ENCODE measurements at places on chromosomes 3 and 15.
A peak's percentile ranks its signal among the peaks of the same experiment; 100 is the strongest.

DNA sequence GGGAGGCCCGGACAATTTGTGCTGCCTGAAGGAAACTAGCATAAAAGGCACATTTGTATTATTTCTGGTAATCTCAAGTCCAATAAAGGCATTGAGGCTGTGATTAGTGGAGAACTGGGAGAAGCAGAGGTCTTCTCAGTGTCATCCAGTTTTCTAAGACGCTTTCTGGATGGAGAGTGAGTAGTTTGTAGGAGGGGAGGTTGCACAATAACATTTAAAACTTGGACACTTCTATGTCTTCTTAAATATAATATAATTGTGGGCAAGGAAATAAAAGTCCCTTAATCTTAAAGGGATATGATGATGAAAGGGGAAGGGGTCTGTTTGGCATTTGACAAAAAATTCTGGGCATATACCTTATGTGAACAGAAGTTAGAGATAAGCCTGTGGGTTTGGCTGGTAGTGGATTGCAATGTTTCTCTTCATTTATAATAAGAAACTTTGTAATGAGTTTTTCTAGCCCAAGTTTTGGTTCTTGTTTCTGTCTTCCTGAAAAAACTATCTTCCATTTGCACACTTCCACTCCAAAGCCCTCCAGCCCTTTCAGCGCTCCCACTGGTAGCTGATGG, 291.6 kb upstream of the TGFBR2 start:
- DNase-seq = no peak

- no peak for DNase-seq
These were observed 6.6 kb upstream of the RAF1 start for GRCh38 chr3:12670365-12671119.

DNA sequence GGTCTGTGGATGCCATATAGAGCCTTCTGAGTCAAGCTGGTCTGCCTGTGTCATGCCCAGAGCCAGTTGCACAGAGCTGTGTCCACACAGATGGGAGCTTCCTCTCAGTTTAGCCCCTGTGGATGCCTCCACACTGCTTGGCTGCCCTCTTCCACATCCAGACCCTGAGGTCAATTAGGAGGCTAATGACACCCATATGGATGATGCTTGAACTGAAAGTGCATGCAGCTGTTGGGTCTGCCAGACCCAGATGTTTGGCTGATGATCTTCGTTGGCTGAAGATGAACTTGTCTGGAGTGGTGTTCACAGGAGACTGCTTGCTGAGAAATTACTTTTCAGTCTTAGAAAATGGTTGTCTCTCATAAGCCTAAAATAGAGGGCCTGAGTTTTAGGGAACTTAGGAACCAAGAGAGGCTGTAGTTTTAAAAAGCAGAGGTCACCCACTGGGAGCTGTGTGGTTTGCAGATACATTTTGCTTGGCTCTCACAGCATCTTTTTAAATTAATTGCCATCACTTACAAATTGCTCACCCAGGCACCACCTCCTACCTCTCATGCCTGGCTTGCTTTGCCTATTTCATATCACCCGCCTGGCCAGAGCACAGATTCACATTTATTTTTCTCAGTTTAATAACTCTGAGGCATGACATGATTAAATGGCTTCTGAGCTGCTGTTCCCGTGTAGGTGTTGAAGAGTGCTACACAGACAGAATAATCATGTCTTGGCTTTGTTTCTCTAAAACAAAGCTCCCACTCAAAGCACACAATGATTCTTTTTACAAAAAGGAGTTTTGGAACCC, 176.1 kb downstream of the MINAR1 start:
- no peak for DNase-seq

GRCh38 chr3:65617209-65617608, 421.5 kb downstream of the MAGI1 start:
- no peak for DNase-seq

- peak; percentile 16 for DNase-seq
These were observed 106.3 kb downstream of the PLD1 start for GRCh38 chr3:171704002-171704401.

DNA sequence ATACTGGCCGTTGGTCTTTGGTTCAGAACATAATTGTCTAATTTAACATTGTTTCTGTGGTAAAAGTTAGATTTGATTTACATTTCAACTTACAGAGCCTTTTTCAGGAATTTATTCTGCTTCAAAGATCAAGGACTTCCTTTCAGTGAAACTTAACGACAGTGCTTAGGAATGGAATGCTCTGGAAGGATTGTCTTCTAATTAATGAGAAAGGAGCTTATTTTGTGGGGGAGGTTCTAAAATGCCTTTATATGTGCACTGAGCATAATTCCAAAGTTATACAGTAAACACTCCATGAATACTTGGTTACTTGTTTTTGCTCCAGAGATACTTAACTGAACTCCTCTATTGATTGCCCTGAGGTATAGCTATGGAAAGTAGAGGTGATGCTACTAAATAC, 75.7 kb downstream of the CACNA1D start:
- DNase-seq = no peak

GRCh38 chr3:181713676-181714612, 2.2 kb downstream of the SOX2 start:
- no peak for DNase-seq

GRCh38 chr3:110793611-110794010, 278.0 kb upstream of the NECTIN3 start:
- no peak for DNase-seq

GRCh38 chr15:22930782-22931484, 49.2 kb downstream of the CYFIP1 start:
- DNase-seq = no peak

DNA sequence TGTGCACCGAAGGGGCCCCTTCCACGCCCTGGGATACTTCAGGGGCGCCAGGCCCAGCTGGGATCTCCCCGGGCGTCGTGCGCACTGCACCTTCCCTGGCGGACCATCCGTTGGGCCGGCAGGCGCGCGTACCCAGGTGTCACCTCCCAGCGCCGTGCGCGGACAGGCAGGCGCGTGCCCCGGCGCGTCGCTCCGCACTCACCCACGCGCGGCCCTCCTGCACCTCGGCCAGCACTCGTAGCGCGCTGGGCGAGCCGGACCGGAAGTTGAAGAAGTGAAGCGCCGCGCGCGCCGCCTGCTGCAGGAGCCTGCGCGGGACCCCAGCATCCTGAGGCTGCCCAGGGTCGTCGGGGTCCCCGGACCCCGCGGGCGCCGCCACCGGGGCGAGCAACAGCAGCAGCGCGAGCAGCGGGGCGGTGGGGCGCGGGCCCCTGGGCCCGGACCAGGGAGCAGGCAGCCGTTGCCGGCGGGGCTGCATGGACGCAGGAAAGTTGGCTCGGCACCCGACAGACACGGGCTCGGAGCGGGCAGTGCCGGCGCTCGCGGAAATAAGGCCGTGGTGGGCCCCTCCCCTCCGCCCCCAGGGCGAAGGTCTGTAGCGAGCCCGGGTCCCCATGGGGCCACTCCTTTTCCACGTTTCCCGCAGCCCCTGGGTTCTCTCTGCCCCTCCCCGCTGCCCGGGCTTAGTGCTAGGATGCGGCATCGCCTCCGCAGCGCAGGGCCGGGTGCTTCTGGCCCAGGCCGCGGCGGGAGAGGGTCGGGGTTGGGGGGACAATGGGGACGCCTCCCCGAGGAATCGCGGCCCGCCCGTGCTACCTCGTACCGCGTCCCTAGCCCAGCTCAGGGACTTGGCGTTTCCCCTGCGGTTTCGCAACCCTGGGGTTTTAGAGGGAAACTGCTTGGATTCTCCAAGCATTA, at the start of gene RARRES1:
RARRES1 (minus strand) TSS at position 520 of the 918 bp plus-strand sequence; CDS start at position 478, 42 bp downstream.
- DNase-seq = peak; percentile 44

GRCh38 chr3:64238971-64239667, 13.9 kb upstream of the PRICKLE2 start:
- no peak for DNase-seq

DNA sequence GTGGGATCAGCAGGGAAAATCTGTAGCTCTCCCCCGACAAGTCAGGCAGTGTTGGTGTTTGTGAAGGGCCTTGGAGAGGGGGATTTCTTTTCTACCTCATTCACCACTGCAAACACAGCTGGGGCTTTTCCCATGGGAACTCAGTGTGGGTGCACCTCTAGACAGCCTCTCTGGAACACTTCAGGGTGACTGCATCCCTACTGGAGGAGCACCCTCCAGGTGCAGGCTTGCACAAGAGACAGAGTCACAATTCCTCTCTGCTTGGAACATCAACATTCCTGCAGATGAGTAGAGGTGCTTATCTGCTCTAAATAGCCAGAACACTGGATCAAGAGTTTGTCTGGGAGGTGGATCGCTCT, 72.7 kb upstream of the AKAP13 start:
- no peak for DNase-seq

DNA sequence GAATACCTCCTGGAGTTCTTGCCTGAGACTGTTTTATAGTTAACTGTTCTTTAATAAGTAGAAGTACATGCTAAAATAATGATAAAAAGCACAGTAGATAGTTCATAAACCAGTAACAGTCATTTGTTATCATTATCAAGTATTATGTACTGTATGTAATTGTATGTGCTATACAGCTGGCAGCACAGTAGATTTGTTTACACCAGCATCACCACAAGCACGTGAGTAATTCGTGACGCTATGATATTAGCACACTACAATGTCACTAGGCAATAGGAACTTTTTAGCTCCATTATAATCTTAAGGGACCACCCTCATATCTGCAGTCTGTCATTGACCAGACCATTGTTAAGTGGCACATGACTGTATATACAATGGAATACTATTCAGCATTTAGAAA, 534.7 kb downstream of the FHIT start:
- no peak for DNase-seq

- DNase-seq = no peak
These were observed 151.7 kb downstream of the CPNE4 start for GRCh38 chr3:131883086-131883485.

- no peak for DNase-seq
These were observed 42.9 kb downstream of the TNFAIP8L3 start for GRCh38 chr15:51051776-51052175.

GRCh38 chr15:40793216-40793989, 13.5 kb upstream of the ZFYVE19 start:
- DNase-seq = peak; percentile 72

- DNase-seq = no peak
These were observed 963.4 kb upstream of the SEMA6D start for GRCh38 chr15:46753946-46754345.

DNA sequence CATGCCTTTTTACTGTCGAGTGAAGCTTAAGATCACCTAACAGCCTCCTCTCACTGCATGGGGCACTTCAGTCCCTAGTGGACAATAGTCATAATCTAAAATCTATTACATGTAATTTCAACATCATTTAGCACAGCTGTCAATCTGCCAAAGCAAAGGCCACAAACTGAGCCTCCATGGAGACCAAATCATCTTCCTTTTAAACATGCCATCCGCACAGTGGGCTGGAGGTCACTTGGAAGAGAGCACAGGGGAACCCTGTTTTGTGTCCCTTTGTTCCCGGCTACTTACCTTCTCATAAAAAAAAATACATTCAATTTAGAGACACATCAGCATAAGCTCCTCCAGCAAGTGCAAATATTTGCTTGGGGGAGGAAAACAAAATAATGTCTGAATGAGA, 167.3 kb downstream of the SQOR start:
- no peak for DNase-seq

DNA sequence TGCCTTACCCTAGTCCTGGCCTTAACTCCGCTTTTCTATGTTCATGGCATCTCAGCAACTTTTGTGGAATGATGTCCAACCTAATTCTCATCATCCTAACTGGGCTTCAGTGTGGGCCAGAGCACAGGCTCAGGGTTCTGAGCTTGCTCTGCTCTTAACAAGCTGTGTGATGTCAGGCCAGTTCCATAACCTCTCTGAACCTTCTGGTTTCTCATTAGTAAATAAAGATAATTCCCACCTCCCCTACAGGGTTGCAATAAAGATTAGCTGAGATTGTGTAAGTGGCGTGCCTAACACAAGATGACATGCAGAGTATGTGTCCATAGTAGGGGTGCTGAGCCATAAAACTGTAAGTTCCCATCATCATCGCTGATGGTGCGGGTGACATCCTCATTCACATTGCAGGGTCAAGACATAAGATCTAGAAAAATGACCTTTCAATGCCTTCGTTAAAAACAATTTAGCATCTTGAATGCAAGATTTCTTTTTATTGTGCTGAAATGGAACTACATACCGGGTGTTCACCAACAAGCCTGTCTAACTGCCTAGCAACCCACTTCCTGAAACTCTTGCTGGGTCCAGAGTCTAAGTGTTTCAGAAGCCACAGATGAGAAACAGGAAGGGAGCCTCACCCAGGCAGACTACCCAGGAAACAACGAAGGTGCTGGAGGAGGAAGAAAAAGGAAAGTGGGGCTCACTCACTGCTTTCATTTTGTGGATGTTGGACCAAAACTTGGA, 36.2 kb downstream of the CDCP1 start:
- peak; percentile 74 for DNase-seq

GRCh38 chr3:155519078-155519477, 225.6 kb upstream of the STRIT1 start:
- DNase-seq = no peak

GRCh38 chr3:187750513-187751123, 5.3 kb upstream of the BCL6 start:
- DNase-seq = no peak

DNA sequence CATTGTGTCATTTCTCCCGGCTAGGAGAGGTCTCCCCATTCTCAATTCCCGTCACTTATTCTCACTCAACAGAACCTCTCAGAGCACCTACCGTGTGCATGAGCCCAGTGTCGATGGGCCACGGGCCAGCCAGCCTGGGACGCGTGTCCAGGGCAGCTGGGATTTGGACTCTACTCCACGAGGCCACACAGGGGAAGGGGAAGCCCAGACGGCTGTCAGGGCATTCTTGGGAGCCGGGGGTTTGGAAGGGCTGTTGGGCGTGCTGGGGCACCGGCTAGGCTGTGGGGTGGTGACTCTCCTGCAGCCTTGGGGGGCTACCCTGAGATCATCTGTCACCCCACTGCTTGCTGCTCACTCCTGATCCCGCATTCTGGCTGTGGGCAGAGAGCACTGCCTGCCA, 41.7 kb upstream of the PCSK6 start:
- DNase-seq = no peak

- no peak for DNase-seq
These were observed 33.6 kb downstream of the RAF1 start for GRCh38 chr3:12630292-12630691.

GRCh38 chr15:68583936-68584755, 5.4 kb downstream of the CORO2B start:
- DNase-seq = no peak

- DNase-seq = no peak
These were observed 41.3 kb downstream of the SCN5A start for GRCh38 chr3:38608086-38608775.

- peak; percentile 72 for DNase-seq
These were observed 70.3 kb upstream of the ARL8B start for GRCh38 chr3:5051772-5052171.

DNA sequence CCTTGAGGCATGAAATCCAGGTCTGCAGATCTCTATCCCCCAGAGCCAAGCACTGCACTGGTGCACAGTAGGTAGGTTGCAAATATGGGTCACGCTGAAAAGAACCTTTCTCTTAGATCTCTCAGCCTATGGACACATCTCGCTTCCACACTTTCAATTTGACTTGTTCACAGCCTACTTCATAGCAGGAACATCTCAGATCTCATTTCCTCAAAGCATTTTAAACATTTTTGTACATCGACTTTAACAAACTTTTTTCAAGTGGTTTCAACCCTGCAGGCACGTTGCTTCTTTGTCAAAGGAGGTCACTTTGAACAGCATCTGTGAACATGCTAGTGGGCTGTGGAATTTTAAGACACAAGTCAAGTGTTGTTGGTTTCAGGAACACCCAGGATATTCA, 76.0 kb downstream of the SLC12A8 start:
- DNase-seq = no peak

- peak; percentile 96 for DNase-seq
These were observed at the start of gene USP3 for GRCh38 chr15:63504247-63504978. Gene USP3, plus strand, starts transcription at chr15:63504593. Its CDS starts 147 bp downstream, at chr15:63504740.

GRCh38 chr3:68249265-68249664, 594.9 kb upstream of the SUCLG2 start:
- DNase-seq = peak; percentile 41
